ENCODE measurements at places on chromosomes 6 and 20. TPM values are rescaled to one million over a fixed set of nuclear protein-coding genes. Genes with fewer than 3 reads are reported as not detected.

DNA sequence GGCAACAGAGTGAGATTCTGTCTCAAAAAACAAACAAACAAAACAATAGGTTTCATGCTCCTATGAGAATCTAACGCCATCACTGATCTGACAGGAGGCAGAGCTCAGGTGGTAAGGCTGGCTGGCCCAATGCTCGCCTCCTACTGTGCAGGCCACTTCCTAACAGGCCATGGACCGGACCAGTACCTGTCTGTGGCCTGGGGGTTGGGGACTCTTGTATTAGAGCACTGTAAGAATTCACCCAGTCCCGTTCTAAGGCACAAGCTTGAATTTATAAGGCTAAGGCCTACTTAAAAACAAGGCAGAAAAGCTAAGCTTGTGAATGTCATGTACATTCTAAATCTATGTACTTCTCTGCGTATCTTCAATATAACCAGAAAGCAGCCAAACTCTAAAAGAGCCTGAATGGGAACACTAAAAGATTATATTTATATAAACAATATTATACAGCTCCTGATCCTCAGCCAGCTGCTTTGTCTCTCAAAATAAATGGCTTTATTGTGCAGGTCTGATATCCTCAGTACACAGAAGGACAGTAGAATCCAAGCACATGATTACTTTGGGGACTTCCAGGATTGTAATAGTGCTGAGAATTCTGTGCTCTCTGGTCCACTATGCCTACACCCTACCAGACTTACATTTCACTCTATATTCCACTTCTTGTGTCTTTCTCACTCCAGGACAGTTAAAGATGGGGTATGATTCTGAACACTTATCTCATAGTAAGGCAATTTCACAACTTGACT is 64.5 kb upstream of the DST start:
- DNase-seq = no peak

CRISP2 gene
- polyA plus RNA-seq = 1.5 TPM

GRCh38 chr6:95093154-95093553 is 484.2 kb upstream of the MANEA start:
- no peak for DNase-seq

DNA sequence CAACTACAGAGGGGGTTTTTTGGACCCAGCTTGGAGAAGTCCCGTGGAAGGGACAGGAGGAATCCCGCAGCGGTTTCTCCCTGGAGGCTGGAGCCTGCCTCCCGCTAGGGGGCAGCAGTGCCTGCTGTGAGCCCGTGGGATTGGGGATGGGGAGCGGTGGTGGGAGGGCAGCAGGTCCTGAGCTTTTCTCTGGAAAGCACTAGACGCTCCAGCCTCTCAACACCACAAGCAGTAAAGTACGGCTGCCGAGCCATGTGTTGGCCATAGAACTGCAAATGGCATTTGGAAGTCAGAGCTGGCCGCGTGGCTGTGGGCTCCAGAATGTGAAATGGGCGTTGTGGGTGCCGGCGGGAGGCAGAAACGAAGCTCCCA is 47.8 kb downstream of the GMPR start:
- peak; percentile 64 for DNase-seq

- DNase-seq = no peak
Observed at GRCh38 chr6:14710421-14710820, 535.4 kb upstream of the JARID2 start.

C6orf141 gene
- not detected for polyA plus RNA-seq

- no peak for DNase-seq
Observed at GRCh38 chr20:16583474-16583873, 10.2 kb upstream of the KIF16B start.

- peak; percentile 69 for DNase-seq
Observed at GRCh38 chr20:6178537-6178936, 55.7 kb upstream of the FERMT1 start.

GRCh38 chr6:27238010-27238983 is 9.2 kb upstream of the PRSS16 start:
- no peak for DNase-seq

C20orf204 gene
- 0.75 TPM for polyA plus RNA-seq

GRCh38 chr6:146240322-146240721 is 211.5 kb downstream of the GRM1 start:
- no peak for DNase-seq

DNA sequence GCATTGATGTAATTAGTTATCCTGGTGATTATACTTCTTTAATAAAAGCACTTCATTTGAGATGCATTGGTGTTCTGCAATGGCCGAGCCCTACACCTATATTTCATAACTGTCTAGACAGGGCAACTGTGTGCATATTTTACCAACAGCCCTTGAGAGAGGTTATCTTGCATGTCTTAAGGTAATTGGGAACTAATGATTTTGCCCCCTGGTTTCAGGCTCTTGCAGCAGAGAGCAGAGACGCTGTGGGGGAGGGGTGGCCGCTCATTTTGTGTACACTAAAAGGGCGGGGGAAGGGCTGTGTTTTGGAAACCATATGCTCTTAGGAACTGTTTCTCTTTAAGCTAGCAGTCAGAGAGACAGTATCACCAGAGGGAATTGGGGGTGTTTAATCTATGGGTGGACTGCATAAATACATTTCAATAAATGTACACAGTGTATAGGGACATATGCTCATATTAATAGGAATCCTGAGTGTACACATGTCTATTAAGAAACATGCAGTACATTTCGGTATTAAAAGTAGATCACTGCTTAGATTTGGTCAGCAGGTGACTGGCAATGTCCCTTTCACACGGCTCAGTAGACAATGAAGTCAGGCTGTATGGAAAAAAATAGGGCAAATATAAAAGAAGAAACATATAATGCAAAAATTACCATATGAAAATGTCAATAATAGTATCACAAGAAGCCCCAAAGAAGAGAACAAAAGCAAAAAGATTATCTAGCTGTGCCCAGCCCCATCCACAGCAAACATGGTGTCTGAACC is 402.9 kb upstream of the CITED2 start:
- no peak for DNase-seq

DNA sequence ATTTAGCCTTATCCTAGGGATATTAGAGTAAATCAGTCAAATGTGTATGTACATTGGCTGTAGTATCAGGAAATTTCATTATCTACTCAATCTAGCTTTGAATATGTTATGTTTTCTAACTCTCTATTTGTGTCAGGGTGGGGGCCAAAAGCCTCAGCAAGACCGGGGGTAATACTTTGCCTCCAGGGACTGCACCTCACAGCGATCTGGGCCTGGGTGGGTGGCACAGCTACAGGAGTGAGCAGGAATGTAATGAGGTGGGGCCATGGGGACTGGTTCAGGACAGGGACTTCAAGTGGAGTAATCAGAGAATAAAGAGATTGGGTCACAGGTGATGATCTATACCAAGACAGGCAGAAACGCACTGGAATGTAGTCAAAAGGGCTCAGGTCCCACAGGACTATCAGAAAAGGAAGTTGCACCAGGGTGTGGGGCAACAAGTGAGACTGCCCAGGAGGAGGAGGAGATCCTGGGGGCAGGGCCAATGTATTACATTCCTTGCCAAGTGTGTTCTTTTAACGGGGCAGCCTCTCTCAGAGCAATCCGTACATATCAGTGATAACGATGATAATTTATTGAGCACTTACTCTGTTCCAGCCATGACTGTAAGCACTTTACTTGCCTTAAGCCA is 54.0 kb downstream of the PIGU start:
- no peak for DNase-seq

NMBR gene
- polyA plus RNA-seq = not detected

SLC17A3 gene
- polyA plus RNA-seq = 149 TPM

GRCh38 chr6:153942361-153942760 is 96.7 kb upstream of the OPRM1 start:
- DNase-seq = no peak

- peak; percentile 76 for DNase-seq
Observed at GRCh38 chr6:7107578-7108195, at the start of gene RREB1. Gene RREB1 (plus strand): TSS chr6:7107961. CDS start chr6:7181912, 73,951 bp downstream.

DNA sequence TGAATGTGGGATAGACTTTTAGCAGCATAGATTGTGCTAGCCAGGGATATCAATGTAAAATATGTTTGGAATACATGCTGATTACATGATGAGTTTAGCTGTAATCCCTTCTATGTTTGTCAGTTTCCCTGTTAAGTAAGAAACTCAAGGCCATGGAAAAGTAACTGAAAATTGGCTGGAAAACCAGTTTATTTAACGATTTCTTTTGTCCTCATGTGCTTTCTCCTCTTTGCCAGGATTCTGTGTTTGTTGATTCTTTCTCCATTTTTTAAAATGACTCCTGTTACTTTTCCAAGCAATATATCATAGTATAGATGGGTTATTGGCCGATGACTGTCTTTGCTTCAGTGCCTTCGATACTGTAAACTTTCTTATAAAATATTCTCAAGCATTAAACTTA is 87.5 kb downstream of the SAMD5 start:
- DNase-seq = no peak

GRCh38 chr20:32429745-32430360 is 71.7 kb downstream of the ASXL1 start:
- no peak for DNase-seq

DNA sequence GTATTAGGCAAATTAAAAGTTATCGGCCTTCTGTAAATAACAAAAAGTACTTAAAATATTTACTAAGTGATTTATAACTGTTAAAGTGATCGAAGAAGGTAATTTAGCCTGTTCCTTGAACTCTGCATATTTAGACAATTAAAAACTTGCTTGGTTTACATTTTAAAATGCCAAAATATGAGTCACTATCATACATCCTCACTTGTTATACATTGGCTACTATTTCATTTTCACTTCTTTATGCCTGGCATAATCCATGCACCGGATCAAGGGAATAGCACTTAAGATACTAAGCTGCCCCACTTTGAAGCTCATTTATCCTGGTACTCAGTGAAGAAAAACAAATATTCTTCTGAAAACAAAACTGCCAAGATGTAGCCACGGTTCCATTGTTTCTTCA is 344.6 kb downstream of the UBE3D start:
- DNase-seq = no peak

- no peak for DNase-seq
Observed at GRCh38 chr6:6872459-6873344, 235.1 kb upstream of the RREB1 start.

- peak; percentile 65 for DNase-seq
Observed at GRCh38 chr6:170096191-170096802, 194.6 kb downstream of the DLL1 start.

- no peak for DNase-seq
Observed at GRCh38 chr20:16566080-16566479, 7.2 kb downstream of the KIF16B start.

LATS1 gene
- polyA plus RNA-seq = 3.3 TPM

GRCh38 chr6:124123617-124124209 is 320.0 kb downstream of the NKAIN2 start:
- DNase-seq = no peak

DNA sequence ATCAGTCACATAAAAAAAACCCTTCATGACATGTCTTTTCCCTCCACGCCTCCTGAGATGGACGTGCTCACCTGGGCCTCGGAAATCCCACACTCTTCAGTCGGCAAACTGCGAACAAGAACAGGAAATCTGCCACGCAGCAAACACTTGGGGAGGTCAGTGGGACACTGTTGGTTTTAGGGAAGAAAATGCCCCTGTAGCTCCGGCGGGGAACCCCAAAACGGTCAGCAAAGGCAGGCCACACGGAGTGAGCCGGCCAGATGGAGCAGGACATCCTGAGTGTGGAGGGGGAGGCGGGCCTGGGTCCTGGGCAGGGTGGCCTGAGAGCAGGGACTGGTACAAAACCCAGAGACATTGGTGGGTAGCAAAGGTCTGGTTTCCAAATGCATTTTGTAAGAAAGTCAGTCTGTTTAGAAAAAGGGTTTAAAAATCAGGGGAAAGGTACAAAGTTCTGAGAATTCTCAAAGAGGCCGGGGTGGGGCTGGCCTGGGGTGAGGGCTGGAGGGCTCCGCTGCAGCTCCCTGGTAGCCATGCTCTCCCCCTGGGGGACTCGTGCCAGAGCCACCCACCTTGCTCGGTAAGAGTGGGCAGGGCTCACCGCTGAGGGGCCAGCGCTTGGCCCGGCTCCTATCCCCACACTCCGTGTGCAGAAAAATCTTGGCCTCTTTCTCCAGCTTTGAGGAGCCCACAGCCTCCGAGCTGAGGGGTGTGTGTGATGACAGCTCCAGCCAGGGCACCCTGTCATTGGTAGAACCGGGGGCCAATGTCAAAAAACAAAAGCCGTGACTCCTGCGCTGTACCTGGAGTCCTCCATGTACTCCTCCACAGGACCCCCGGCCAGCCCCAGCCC is 5.2 kb downstream of the SLC2A4RG start:
- no peak for DNase-seq

DNA sequence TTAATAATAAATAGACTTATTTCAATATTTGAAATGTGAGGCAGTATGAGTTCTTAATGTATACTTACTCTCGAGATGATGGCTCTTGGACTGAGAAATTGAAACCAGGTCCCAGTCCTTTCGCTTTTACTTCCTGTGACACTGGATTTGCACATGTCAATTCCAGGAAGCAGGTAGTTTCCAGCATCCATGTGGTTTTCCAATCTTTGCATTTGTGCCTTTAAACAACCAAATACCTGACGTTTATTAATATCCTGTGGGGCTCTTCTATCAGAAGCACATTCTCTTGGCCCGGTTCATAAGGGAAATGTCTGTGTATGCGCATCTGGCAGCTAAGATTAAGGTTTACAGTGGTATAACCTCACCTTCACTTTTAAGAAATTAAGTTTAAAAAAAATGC is 13.1 kb downstream of the UTRN start:
- DNase-seq = no peak

RBBP8NL gene
- polyA plus RNA-seq = 1.5 TPM

MEI4 gene
- polyA plus RNA-seq = 2.3 TPM

- DNase-seq = no peak
Observed at GRCh38 chr6:19327241-19327640, 509.9 kb upstream of the ID4 start.

DNA sequence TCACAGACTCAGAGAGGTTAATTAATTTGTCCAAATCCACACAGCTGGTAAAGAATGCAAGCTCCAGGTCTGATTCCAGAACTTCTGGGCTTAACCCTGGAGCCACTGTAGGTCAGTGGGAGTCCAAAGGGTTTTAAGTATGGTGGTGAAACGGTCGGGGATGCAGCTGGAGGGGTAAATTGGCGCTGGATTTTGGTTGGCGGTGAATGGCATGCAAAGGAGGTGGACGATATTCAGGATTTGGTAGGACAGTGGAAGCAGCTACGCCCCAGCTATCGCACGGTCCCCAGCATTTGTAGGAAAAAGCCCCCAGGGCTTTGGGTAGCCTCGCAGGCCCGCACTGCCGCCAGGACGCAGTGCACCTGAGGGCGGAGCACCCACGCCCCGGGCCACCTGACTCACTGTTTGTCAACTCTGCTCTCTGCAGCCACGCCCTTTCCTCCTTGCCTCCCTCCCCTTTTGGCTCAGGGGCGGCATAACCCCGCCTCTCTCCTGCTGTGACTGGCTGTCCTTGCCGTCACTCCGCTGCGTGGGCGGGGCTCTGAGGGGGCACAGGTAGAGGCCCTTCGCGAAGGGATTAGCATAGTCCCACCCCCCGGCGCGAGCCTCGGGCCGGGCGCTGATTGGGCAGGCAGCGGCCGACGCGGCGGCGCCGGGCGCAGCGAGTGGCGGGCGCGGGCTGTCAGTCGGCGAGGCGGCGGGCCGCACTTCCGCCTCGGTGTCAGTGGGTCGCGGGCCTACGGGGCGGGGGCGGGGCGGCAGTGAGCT is at the start of gene OSBPL2:
Gene OSBPL2 (plus strand): TSS at position 721 of the 768 bp plus-strand sequence. CDS start 17,664 bp downstream, outside the sequence.
- DNase-seq = peak; percentile 100

HLA-DMB gene
- 45.5 TPM for polyA plus RNA-seq
